ENCODE measurements at places on chromosomes 13 and 19.
A peak's percentile ranks its signal among the peaks of the same experiment; 100 is the strongest.

DNA sequence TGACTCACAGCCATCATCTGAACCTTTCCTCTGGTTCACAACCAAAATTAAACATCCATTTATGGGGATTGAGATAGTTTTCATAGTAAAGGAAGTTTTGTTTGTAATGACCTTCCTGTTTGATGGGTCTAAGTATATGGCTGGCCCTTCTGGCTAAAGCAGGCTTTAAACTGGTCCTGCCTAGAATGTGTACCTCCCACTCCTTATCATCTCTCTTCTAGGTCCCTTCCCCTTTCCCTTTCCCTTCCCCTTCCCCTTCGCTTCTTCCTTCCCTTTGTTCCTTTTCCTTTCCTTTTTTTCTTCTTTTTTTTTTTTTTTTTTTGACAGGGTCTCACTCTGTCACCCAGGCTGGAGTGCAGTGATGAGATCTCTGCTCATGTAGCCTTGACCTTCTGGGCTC is 35.6 kb downstream of the BBC3 start:
- DNase-seq: no peak

DNA sequence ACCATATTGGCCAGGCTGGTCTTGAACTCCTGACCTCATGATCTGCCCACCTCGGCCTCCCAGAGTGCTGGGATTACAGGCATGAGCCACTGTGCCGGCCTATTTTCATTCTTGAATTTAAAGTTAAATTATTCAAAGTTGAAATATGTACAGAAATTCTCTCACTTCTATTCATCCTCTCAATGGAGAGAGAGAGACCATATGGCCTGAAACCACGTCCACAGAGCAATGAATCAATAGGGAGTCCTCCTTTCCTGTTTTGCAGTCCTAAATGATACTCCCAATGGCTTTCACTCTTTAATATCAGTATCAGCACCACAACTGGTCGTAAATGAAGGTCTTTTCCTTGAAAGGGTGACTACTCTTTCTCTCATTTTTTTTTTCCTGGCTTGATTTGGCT is 30.5 kb upstream of the KCTD4 start:
- no peak for DNase-seq

DNA sequence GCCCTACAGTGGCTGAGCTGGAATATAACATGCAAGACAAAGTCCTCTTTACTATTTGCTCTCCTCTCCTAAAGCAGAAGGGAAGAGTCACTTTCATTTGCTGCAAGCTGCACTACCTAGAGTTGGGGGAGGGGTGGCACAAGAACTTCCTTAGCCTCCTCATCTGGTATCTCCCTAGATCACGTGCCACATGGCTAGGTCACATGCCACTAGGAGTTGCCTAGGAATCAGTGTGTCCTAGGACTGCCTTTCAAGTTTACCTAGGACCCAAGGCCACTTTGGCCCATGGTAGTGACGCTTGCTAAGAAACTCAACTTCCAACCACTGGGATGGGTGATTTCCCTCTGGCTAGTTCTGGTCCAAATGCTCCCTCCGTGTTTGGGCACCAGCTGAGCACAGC is 625.2 kb downstream of the DIAPH3 start:
- DNase-seq: no peak

GRCh38 chr19:16394681-16395375 is 70.2 kb downstream of the KLF2 start:
- no peak for DNase-seq

DNA sequence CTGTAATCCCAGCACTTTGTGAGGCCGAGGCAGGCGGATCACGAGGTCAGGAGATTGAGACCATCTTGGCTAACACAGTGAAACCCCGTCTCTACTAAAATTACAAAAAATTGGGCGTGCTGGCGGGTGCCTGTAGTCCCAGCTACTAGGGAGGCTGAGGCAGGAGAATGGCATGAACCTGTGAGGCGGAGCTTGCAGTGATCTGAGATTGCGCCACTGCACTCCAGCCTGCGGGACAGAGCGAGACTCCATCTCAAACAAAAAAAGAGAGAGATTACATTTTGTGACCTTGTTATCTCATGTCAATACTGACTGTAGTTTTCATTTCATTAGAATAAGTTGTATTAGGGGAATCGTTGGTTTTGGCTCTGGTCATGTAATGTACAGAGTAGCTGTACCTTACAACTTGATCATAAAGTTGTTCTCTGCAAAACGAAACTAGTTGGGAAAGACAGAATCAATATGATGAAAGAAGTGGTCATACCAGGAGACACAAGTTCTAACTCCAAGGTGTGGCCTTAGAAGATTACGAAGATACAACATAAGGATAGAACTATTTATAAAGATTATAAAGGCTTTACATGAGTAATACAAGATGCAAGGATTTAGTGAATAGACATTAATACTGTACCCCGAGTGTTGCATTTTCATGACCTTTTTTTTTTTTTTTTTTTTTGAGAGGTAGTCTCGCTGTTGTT is 15.3 kb downstream of the TMEM38A start:
- no peak for DNase-seq

GRCh38 chr19:16496613-16496983 is 404 bp downstream of the C19orf44 start:
- DNase-seq: no peak

DNA sequence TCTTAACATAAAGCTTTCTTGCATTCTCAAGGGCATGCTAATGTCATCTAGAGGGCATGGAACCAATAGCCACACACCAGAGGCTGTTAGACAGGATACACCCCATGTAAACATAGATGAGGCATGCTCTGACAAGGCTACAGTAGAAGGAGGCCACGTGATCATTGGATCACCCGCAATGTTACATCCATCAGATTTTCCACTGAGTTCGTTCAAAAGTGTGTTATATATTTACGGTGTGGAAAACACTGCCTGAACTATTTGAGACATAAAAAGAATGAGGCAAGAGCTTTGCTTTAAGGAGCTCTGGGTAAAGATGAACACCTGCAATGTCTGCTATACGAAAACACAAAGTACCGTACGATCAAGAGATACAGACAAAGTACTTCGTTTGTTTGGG is 817.5 kb upstream of the SLC10A2 start:
- DNase-seq: no peak

DNA sequence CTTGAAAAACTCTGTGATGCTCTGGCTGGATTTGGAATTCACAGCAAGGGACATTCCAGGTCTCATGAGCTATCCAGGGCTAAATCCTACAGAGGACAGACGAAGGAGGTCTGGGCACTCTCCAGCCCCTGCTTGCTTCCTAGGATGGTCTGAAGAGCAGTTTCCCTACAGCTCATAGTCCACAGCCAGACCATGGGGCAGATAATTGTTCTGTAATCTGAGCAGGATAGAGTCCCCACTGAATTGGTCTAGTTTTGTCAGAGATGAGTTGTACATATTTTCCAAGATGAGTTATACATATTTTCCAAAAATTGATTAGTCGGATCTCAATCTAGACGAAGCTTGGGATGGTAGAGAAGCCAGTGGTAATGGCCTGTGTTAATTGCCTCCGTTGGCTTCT is 75.6 kb downstream of the C13orf42 start:
- DNase-seq: no peak

DNA sequence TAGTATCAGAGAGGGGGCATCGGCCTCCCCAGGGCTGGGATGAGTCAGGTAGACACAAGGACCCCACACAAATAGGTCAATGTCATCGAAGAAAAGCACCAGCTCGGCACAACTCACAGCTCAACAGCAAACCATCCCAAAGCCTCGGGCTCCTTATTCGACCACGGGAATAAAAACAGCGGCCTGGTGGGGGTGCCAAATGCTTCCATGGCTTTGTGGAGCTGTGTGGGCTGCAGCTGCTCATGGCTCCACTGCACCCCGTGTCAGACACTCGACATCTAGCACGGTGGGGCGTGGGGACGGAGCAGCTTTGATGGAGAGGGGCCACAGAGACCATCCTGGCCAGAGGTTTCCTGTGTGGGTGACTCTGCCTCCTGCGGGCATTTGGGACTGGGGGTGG is 212.5 kb upstream of the SOX1 start:
- no peak for DNase-seq

DNA sequence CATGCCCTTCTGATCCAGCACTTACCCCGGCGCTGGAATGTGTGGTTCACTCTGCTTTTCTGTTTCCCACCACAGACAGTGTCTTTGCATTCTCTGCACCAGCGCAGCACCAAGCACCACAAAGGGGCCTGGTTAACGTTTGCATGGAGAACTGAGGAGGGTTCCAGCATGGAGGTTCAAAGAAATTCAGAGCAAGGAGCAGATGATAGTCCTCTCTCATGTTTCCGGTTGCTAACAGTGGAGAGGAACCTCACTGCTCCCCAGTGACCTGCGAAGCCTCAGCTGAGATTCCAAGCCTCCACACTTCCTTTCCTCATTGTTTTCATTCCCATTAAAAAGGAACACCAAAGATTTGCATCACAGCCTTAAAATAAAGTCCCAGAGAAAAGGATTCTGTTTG is 99.7 kb downstream of the STARD13 start:
- no peak for DNase-seq

DNA sequence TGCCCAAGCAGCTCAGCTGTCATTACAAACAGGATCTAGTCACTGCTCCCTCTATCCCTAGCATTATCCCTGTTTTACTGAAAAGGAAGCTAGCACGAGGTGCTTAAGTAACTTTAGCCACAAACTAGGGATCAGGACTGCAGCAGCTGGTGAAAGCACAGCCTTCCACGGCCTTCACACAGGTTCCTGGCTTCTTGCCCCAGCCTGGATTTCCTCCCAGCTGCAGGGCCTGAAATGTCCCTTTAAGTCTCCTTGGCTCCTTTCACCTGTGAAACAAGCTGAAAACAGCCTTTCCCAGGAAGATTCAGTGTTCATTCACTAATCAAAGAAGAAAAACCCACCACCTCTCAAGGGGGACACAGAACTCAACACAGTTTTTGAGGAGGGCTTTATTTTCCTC is 754.5 kb downstream of the DIAPH3 start:
- DNase-seq: no peak

DNA sequence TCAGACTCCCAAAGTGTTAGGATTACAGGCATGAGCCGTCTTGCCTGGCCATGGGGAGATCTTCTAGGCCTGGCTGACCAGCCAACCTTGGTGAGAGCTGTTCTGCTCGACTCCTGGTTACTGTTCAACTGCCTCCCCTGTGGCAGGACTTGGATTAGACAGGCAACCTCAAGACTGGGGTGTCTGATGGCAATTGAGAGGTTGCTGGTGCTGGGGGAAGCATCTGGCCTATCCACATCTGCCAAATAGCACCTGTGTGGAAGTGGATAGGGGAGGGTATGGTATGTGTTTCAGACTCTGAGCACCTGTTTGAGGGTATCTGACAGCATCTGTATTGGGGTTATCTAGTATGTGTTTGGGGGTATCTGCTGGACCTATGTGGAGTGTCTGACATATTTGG is 44.7 kb downstream of the ARHGEF18 start:
- no peak for DNase-seq

DNA sequence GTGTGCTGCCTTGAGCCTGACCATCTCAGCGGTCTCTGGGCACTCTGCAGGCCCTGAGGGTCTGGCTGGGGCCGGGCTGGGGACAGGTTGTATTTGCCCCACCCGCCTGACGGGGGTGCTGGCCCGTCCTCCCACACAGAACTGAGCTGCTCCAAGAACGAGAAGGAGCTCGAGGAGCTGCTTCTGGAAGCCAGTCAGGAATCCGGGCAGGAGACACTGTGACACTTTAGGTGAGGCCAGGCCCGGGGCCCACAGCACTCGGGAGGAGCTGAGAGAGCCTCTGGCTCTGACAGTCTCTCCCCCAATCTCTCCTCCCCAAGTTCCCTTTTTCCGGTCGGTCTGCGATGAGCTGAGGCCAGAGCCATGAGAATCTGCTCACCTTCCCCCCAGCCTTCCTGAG is 14.5 kb downstream of the NKPD1 start:
- no peak for DNase-seq

GRCh38 chr13:87093399-87093798 is 577.8 kb upstream of the SLITRK5 start:
- no peak for DNase-seq

- no peak for DNase-seq
Measured at GRCh38 chr13:109146393-109146792, 517.0 kb downstream of the MYO16 start.

DNA sequence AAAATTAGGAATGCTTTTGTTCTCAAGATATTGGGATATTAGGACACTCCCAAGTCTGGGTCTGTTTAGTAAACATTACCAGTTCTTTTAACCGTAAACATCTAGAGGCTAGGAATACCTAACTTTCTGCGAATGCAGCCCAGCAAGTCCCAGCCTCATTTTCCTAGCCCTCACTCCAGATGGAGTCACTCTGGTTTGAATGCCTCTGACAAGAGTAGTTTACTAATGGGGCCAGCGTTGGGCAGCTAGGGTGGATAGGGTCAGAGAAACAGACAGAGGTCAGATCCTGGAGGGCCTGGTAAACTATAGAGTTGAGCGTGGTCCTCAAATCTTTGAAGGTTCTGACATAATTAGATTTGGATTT is 53.6 kb downstream of the WDFY2 start:
- no peak for DNase-seq

- DNase-seq: no peak
Measured at GRCh38 chr13:69423844-69424243, 683.8 kb upstream of the ATXN8OS start.

- DNase-seq: no peak
Measured at GRCh38 chr19:43606569-43607229, 5.2 kb upstream of the SRRM5 start.

- no peak for DNase-seq
Measured at GRCh38 chr13:51758691-51759090, 45.3 kb downstream of the DHRS12 start.

DNA sequence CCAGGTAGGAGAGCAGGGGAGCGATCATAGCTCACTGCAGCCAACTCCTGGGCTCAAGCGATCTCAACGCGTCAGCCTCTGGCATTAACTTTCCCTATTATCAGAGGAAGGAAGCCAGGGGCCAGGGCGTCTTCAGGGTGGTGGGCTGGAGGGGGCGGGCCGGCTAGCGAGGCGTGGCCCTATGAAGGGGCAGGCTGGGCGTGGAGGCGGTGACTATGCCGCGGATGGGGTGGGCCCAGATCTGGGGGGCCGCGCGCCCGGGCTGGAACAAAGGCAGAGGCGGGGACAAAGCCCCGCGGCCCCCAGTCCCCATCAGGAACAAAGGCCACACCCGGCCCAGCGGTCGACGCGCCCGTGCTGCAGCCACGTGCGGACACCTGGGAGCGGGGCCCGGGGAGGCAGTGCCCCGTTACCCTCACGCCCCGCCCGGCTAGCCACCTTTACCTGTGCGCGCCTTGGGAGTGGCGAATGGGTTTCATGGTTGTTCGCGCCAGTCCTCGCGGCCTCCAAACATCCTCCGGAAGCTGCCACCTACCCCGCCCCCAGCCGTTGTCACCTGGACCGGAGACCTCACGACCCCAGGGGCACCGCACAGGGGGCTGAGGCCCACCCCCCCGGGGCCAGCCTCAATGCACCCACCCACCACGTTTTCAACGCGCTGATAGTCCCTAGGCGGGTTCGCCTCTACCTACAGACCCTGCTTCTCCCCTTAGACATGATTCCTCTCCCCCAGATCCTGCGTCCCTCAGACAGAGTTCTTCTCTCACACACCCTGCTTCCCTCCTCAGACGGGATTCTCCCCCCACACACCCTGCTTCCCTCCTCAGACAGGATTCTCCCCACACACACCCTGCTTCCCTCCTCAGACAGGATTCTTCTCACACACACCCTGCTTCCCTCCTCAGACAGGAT is 5.4 kb upstream of the TRIM28 start:
- DNase-seq: peak; percentile 64

GRCh38 chr19:2724148-2724557 is 3.0 kb upstream of the DIRAS1 start:
- DNase-seq: no peak

All from Calu3 (cell line).